NCI-H1694 (cell line): ENCODE measurements at places on chromosomes 3 and 15.
A peak's percentile ranks its signal among the peaks of the same experiment; 100 is the strongest.

DNA sequence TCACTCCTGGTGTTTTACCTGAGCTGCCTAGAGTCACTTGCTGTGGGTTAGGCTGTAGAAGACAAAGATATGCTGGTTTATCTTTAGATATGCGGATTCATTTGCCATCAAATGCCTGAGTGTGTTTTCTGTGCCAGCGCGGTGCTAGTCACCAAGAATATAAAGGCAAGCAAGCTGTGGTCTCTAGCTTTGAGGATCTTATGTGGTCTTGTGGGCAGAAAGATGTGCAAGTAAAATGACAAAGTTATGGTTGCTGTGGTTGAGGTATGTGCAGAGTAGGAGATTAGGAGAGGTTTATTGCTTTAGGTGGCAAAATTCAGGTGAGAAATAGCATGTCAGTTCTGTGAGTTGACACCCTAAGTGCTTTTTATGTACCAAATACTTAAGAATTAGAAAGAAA lies 94.2 kb downstream of the CGNL1 start:
- DNase-seq = no peak

GRCh38 chr3:30473374-30474051 lies 132.9 kb upstream of the TGFBR2 start:
- DNase-seq = no peak

- no peak for DNase-seq
Measured at GRCh38 chr15:70060993-70061305, 36.8 kb downstream of the TLE3 start.

- DNase-seq = no peak
Measured at GRCh38 chr3:184541886-184542562, 19.6 kb upstream of the EPHB3 start.

- peak; percentile 18 for DNase-seq
Measured at GRCh38 chr3:138833899-138834595, 681 bp downstream of the PIK3CB start.

GRCh38 chr3:60622349-60622748 lies 628.9 kb downstream of the FHIT start:
- DNase-seq = no peak

DNA sequence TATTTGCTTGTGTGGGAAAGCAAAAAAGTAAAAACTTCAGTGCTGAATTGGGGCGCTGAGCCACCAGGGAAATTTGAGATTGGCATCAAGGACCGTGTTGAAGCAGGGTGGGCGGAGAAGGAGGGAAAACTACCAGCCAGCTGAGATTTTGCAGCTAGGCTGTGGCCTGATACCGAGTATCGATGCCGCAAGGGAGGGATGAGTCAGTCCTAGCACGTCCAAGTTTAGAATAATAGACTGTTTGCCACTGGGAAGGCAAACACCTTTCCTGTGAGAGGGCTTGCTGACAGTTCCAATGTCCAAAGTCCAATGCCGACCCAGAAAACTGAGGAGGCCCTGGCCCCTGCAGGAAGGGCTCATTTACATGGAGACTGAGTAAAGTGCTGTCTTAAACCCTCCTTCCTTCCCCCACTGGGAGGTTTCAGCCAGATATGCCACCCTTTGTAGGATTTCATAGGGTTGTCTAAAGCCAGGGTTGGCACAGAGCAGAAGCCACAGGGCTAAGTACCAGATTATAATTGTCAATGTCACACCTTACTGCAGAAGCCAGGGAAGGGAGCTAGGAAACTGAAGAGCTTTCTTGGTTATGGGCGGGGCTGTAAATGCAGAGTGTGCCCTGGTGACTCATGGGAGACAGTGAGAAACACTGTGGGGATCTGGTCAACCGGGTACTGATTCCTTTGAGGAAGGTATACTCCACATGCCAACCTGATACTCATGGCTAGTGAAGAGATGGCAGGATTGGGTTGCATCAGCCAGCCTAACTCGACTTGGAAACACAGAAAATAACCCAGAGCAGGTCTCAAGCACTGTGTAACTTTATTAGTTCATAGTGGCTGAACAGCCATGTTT lies 28.4 kb upstream of the PIK3CB start:
- no peak for DNase-seq

GRCh38 chr15:33099213-33099612 lies 95.3 kb downstream of the FMN1 start:
- DNase-seq = no peak

GRCh38 chr15:88610701-88611231 lies 10.4 kb upstream of the AEN start:
- no peak for DNase-seq
